ENCODE measurements at places on chromosomes 11 and 22.

GRCh38 chr11:106681435-106681834 lies 336.8 kb downstream of the GUCY1A2 start:
- DNase-seq = no peak

- peak; percentile 18 for DNase-seq
Observed at GRCh38 chr11:287821-288477, 977 bp upstream of the PGGHG start.

GRCh38 chr11:66782726-66783125 lies 53.7 kb upstream of the SPTBN2 start:
- no peak for DNase-seq

DNA sequence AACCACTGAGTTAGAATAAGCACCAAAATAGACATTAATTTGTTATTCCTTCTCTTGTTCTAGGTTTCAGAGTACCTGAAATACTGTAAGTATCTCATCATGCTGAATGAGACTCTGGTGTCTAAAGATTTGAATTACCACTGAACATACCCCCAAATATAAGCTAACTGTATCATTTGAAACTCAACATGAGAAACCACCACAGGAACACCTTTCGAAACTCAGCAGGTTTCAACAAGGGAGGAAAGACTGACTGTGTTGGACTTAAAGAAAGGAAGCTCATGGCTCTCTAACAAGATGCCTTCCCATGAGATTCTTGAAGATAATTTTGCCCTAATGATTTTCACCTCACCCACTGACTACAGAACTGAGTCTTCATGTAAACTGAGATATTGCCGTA lies 37.0 kb downstream of the PRCP start:
- DNase-seq = no peak

All from ovary (tissue), 10 donors.